ENCODE measurements at places on chromosomes 16 and 17.

DNA sequence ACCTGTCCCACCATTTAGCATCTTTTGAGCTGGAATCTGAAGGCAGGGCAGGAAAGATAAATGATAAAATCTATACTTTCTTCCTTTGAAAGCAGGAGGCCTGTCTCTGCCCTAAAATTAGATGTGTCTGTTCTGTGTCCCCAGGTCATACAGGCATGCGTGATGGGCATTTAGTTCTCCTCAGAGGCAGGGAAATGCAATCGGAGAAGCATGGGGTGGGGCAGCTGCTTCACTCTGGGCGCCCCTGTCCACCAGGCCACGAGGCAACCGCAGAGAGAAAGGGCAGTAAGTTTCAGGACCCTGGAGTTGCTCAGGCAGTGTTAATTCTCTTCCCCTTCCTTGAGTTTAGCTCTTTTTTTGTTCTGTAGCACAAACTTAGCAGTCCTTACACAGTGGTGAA, 25.1 kb downstream of the CLUAP1 start:
- no peak for DNase-seq

GRCh38 chr16:87436225-87437172, 44.4 kb downstream of the MAP1LC3B start:
- no peak for DNase-seq

GRCh38 chr17:5870231-5870953, 199.8 kb upstream of the WSCD1 start:
- DNase-seq = no peak

GRCh38 chr17:39026980-39027451, 59.8 kb upstream of the FBXO47 start:
- peak; percentile 81 for DNase-seq

DNA sequence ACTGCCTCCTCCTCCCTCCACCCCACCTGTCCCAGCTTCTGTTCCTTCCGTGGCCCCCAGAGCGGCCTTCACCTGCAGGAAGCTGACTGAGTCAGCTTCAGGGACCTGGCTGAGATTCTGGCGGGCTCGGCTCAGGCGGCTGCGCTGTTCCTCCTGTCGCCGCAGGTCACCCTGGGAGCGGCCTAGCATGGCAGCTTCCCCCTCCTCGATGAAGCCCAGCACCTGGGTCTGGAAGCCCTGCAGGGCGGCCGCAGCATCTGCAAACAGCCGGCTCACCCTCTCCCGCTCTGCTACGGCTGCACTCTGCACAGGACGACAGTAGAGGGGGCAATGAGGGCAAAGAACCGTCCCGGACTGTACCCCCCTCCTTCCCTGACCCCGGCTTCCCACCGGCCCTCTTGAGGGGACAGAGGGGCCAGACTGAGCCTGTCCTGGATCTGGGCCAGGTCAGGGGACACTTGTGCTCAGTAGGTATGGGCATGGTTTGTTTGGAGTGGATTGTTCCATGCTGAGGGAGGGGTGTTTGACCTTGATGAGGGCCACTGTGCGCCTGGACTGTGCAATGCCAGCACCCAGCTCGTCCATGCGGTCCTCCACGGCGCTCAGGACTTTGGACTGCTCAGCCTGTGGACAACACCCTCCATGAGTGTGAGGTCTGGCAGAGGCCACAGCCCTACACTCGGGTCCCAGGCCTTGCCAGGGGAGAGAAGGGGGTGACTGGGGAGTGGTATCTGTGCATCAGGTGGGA, 2.0 kb downstream of the TRIM47 start:
- peak; percentile 82 for DNase-seq

DNA sequence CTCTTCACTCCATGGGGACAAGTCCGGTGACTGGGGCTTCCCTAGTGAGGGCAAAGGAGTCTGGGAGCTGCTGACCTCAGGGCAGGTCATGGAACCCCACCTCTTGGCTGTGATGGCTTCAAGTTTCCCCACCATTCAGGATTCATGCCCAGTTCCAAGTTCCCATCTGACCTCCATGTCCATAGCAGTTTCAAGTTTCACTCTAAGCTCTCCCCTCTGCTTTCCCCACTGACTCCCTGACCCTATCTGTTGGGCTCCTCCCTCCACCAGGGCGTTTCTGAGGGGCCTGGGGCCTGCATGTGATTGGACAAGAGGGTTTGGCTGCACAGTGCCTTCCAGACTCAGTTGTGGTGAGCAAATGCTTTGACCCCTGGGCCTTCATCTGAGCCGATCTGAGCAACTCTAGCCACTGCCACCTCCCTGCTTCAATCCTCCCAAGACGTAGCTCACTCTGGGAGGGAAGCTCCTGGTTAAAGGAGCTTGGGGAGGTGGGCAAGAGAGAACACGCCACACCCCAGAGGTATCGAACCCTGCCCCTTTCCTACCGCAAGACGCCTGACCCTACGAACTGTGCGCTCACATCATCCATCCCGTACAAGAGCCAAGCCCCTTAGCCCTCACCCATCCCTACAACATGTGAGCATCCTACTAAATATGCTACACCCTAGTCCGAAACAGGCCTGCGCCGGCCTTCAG, 8.3 kb downstream of the ZNF629 start:
- DNase-seq = no peak

DNA sequence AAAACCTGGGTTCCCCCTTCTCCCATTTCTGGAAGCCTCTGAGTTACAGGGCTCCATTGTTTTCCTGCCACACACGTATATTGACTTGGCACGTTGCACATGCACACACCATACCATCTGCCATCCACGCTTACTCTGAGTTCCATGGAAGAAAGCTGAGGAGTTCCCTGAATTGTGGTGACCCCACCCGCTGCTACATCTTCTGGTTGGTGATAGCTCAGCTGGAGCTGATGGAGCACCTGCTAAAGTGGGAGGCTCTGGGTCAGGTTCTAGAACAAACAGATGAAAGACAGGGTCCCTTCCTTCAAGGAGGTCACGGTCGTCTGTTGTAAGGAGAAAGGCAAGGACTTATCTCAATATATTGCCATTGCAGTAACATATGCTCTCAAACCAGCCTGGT, 41.1 kb downstream of the TMEM11 start:
- no peak for DNase-seq

DNA sequence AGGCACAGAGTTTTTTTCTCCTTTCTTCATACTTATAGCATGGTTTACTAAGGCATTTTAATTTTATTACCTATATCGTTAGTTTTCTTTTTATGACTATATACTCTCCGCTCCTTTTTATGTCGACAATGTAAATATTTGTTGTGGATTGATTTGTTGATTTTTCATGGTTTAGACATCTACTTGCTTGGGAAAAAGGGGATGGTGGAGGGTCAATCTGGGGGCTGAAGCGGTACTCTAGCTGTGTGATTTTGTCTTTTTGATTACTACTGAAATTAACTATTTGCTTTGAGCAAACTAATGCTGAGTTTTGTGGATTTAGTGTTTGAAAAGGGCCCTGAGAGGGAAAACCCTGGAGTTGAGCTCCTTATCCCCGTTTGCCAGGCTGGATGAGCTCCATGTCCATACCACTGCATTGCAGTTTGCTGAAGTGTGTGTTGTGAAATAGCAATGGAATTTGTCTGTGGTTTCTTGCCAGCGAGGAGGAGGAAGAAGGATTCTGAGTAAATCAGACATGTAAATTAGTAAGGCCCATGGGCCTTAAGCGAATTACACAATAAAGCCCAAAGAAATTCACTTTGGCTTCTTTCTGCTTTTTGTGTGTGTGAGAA, 72.0 kb downstream of the FTO start:
- DNase-seq = no peak

DNA sequence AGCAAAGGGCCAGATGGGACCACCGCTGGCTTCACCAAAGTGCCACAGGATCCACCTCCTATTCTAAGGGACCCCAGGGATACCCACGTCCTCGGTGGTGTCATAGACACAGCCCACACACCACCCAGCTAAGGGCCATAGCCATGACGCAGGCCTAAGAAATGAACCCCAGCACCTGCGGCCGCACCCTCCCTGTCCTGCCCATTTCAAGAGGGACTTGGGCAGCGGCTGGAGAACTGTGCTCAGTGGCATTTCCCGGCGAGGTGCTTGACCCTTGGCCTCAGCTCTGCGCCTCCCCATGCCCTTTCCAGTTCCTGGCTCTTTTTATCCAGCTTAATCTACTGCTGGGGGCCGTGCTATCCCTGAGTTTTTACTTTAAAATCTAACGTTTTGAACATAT, 27.3 kb downstream of the ZNF778 start:
- DNase-seq = no peak

- no peak for DNase-seq
Observed at GRCh38 chr17:68389041-68389440, 68.3 kb downstream of the WIPI1 start.

DNA sequence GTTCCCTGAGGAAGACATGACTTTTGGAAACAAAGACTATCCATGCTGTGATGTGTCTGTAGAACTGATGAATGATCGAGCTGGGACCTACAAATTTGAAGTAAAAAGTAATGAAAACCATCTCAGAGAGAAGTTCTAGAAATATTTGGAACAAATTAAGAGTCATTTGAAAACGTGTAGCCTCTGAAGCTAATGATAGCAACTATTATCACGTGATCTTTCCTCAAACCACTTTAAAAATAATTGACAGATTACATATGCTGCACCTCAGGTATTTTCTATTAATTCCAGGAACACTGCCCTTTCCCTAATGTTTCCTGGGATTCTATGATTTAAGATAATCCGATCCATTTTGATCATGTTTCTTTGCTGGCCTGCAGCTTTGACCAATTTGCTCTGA, 990.3 kb downstream of the CDH8 start:
- no peak for DNase-seq

- DNase-seq = no peak
Observed at GRCh38 chr17:7427549-7427948, 1.1 kb upstream of the SPEM3 start.

DNA sequence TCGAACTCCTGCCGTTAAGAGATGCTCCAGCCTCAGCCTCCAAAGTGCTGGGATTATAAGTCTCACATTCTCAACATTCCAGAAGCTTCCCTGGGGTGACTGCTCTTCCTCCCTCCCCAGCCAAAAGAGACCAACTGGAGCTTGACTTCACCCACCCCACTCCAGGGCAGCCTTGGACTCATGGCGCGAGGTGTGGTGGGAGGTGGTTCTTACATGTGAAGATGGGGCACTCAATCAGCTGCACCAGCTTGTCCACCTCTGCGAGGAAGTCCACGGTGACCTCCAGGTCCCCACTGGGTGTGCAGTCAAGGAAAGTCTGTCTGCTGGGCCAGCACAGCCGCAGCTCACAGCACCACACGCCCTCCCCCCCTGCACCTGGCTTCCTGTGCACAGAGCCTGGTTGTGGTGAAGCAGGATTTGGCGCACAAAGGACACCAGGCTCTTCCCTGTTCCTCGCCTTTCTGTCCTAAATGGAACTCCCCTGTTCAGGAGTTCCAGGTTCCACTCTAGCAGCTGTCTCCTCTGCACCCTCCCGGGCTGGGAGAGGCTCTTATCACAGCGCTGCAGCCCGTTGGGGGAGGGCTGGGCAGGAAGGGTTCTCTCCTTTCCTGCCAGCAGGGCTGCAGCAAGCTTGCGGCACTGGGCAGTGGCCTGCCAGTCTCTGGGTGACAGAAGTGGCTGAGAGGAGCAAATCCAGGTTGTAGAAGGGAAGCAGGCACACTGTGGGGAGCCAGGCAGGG, 9.6 kb upstream of the MTSS2 start:
- DNase-seq = no peak

DNA sequence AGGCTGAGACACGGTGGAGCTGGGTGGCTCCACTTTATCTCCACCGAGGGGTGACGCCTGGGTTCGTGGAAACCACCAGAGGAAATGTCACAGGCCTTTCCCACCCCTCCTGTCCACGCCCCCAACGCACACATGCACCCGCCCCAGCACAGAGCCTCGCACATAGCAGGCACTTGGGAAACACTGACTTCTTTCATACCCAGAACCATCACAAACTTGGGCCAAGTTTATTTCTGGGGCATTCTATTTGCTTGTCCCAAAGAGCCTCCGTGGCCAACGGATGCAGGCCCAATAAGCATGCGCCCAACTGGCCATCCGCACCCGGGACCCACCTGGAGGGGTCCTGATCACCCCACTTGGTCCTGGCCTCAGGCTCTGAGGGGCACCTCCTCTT, 3.3 kb downstream of the BCAR1 start:
- DNase-seq = no peak

DNA sequence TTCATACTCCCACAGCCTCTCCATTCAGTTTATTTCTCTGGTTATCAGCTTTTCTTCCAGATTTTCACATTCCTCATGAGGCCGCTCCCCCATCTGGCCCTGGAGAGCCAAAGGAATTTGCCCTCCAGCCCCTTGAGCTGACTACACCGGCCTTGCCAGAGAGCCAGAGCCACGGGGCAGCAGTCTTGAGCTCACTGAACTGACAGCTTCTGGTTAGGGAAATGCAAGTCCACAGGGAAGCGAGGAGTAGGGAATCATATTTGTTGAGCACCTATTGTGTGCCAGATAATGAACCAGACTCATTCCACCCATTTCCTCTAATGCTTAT, 102.4 kb downstream of the ABCC12 start:
- DNase-seq = no peak

GRCh38 chr16:1295465-1295864, 14.0 kb upstream of the UBE2I start:
- no peak for DNase-seq

GRCh38 chr17:9386401-9386800, 189.2 kb downstream of the STX8 start:
- no peak for DNase-seq

DNA sequence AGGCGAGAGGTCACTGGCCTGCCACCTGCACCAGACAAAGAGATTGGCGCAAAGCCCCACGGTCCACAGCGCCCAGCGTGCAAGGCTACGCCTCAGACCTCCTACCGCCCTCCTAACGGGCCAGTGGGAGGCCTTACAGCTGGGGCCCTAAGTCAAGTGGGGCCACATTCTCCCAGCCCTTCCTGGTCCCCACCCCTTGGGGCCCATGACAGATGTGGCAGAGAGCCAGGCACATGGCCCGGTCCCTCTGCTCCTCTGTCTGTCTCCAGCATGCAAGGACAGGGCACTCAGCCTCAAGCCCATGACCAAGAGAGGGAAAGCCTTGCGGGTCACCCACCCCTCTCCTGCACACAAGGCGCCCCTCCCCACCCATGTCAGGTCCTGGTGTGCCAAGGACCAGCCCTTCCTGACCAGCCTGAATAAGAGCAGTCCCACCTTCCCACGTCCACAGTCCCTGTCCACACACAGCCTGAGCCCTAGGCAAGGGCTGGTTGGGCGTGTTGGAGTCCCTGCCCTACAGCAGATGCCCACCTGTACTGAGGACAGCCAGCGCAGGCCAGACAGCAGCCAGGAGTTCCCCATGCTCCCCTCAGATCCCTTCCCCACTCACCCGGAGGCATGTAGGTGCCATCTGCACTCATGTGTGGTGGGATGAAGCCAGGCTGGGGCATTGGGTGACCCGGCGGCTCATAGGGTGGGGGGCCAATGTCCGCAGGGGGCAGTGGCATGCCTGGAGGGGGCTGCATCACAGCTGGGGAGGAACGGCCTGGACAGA, 25.3 kb downstream of the CDIP1 start:
- no peak for DNase-seq

GRCh38 chr17:76742958-76743357, 5.0 kb downstream of the MFSD11 start:
- DNase-seq = no peak

DNA sequence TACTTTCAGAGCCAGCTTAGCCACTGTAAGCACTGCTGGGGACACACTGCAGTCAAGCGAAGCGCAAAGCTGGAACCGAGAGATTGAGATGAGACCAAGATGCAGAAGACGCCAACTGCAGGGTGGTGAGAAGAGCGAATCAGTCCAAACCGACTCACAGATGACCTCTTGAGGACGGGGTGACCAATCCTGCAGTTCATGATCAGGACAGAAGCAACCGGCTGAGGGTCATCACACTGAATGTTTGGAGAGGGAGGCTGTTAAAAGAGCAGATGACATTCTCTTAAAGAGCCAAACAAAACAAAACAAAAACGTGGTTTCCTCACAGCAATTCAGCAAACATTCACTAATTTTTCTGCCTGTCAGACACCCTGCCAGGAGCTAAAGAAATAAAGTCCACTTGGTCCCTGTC, 8.5 kb downstream of the HASPIN start:
- peak; percentile 66 for DNase-seq

Measured in Peyer's patch (tissue), 4 donors.